ENCODE measurements at places on chromosomes 12 and 14.
A peak's percentile ranks its signal among the peaks of the same experiment; 100 is the strongest.

DNA sequence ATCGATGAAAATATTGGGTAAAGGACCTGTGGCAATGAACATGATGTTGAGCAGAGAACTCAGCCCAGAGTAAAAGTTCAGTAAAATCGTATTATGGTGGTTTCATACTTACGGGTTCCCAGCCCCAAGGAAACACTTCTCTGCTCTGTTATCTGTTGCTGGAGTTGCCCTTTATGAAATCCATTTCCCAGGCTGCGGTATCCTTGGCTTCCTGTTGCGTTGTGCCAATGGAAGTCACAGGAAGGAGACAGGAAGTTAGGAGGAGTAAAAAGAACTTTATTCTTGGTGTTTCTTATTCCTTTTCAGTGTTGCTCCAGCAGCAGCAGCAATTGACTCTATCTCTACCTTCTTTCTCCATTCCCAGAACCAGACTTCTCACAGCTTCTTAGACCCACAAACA, 965.2 kb downstream of the VRK1 start:
- DNase-seq: no peak

GRCh38 chr12:80017261-80017870, 82.0 kb upstream of the OTOGL start:
- DNase-seq: no peak

DNA sequence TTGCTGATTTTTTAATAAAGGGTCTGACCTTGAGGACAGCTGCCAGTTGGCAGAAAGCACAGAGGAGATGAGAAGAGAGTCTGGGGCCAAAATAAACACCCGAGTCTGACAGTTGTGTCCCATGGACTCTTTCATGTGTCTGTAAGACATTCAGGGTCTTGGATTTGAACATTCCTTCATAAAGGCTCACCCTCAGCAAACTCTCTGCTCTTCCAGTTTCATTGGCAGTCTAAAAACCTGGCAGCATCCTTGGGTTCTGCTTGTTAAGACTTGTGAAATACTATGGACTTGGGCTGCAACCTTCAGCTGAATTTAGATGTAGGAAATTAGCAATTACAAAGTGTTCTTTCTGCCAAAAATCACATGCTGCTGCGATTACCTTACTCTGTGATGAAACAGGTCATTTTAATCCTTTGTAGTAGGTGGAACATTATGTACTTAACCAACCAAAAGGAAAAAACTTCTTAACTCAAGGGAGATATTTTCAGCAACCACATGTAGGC, 32.0 kb upstream of the LMNTD1 start:
- DNase-seq: no peak

- no peak for DNase-seq
Observed at GRCh38 chr14:72574715-72575114, 319.2 kb downstream of the DPF3 start.

DNA sequence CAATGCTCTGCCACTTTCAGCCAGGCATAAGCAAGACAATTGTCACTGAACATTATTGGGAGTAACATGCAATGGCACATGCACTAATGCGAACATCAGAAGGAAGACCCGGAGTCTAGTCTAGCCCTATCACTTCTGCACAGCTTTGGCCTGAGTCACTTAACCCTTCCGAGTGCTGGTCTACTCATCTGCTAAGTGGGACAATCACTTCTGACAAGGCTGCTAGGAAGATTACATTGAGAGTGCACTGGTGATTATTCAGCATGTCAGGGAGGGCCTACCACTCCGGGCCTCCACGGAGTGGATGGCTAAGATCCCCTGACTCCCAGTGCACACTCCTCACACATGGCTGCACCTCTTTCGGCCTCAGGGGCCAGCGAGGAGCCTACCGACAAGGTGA, 240.9 kb downstream of the DPF3 start:
- DNase-seq: no peak

DNA sequence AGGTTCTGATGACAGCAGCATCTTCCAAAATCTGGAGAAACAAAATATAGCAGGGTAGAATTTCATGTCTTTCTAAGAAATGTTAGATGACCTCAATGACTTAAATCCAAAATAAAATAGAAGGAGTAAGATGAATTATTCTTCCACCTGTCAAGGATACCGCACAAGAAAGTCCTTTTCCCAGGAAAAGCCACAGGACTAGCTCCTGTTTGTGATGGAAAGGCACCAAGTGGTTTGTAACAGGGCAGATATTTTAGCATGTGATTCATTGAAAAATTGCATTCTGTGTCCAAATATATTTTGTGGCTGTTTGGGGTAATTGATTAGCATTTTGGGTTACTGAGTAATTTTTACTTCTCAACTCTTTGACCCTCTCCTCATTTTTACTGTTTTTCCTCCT, 2.7 kb downstream of the CD163L1 start:
- no peak for DNase-seq

DNA sequence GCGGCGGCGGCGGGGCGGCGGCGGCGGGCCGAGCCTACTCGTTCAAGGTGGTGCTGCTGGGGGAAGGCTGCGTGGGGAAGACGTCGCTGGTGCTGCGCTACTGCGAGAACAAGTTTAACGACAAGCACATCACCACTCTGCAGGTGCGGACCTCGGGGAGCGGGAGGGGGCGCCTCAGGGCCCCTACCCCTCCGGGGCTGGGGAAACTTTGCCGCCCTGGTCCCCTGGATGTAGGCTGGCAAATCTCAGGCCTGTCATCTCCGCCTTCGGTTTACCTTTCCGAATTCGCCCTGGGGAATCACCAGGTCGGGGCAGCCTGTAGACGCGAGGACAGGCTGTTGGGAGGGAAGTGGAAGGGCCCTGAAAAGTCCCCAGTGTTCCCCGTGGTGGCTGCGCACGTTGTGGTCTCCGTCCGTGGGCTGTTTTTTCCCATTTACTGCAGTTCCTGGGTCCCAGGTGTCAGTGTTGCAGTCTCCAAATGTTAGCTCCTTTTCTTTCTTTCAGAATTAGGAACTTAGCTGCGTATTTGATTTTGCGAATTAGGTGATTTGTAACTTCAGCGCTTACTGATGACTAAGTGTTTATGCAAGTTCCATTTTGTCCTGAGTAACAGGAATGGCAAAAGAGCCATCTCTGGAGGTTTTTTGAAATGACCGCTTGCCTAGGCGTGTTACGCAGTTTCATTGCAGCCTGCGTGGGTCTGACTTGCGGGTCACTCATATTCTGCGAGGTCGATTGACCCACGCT, 656 bp downstream of the RAB21 start:
- peak; percentile 54 for DNase-seq

- no peak for DNase-seq
Observed at GRCh38 chr14:94343238-94344005, 20.3 kb upstream of the SERPINA6 start.

DNA sequence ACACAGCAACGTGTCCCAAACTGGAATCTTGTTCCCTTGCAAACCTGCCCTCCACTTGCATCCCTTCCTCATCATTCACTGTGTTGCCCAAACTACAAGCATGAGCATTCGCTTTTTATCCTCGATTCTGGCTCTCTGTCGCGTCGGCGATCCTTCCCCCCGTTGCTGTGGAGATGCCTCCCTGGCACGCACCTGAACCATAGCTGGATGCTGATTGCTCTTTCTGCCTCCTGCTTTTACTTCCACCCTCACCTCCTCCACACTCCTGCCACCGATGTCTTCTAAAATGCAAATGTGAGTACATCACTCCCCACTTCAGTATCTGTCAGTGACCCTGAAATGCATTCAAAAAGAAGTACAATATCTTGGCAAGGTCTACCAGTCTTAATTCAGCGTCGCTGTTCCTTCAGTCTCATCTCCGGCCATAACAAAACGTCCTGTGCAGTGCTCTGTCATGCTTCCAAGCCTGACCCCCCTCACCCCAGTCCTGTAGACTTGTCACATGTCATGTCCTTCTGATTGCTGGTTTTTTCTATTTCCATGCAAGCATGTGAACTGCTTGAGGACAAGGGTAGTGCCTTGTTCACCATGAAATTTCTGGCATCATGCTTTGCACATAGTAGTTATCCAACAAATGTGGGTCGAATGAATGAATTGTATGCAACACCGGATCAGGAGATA, 2.5 kb upstream of the PPP2R5C start:
- DNase-seq: no peak

GRCh38 chr12:93812626-93813025, 135.5 kb downstream of the CRADD start:
- no peak for DNase-seq

DNA sequence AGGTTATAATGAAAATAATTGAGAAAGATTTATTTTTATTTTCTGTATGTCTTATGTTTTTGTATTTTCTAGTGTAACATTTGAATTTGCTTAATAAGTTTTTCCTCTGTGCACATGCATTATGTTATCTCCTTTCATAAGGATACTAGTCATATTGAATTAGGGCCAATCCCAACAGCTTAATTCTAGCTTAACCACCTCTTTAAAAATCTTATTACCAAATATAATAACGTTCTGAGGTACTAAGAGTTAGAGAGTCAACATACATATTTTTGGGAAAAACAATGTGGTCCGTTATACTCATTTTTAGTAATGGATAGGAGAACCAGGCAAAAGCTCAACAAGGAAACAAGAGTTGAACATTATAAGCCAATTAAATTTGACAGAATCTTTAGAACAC, 845.6 kb upstream of the SEL1L start:
- no peak for DNase-seq

GRCh38 chr12:48192861-48193260, 9.4 kb downstream of the CCDC184 start:
- no peak for DNase-seq

- DNase-seq: no peak
Observed at GRCh38 chr14:81437244-81437643, 37.1 kb upstream of the STON2 start.

DNA sequence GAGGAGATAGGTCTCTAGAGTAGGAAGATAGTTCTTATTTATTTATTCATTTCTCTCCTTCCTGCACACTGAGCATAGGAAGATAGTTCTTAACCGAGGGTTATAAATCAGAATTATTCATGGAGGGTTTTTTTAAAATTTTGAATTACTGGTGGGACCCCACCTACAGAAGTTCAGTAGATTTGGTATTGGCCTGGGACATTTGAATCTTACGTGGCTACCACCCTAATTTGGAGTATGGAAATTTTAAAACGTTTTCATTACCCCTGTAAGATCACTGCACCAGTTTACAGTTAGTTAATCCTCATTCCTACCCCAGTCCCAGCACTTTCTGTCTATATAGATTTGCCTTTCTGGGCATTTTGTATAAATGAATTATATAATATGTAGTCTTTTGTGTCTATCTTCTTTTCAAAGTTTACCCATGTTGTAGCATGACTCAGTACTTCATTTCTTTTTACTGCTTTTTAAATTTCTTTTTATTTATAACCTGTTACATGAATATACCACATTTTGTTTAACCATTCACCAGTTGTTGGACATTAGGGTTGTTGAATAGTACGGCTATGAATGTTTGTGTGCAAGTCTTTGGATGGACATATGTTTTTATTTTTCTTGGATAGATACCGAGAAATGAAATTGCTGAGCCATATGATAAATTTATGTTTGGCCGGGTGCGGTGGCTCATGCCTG, 44.9 kb downstream of the YLPM1 start:
- no peak for DNase-seq

GRCh38 chr12:83801972-83802371, 1110.6 kb downstream of the SLC6A15 start:
- no peak for DNase-seq

DNA sequence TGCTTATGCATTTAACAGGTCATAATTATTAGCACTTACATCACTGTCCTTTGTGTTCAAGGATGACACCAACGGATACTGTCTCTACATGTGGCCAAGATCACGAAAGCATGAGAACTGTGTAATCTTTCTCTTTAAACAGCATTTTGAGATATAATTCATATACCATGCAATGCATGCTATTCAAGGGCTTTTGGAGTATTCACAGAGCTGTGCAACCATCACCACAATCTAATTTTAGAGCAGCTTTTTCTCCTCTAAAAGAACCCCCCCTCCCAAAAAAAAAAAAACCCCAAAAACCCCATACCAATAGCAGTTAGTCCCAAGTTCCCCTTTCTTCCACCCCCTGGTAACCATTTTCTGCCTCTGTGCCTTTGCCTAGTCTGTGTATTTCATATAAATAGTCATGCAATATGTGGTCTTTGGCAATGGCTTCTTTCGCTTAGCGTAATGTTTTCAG, 60.6 kb downstream of the SPRING1 start:
- DNase-seq: no peak

- no peak for DNase-seq
Observed at GRCh38 chr14:101853455-101854018, 92.0 kb downstream of the PPP2R5C start.

GRCh38 chr12:98593351-98594049, at the start of gene SLC25A3:
TSS of gene SLC25A3 (plus strand) at chr12:98593686. CDS start at chr12:98593979, 293 bp downstream.
- peak; percentile 90 for DNase-seq

- DNase-seq: no peak
Observed at GRCh38 chr12:81729781-81730180, 29.4 kb downstream of the PPFIA2 start.

DNA sequence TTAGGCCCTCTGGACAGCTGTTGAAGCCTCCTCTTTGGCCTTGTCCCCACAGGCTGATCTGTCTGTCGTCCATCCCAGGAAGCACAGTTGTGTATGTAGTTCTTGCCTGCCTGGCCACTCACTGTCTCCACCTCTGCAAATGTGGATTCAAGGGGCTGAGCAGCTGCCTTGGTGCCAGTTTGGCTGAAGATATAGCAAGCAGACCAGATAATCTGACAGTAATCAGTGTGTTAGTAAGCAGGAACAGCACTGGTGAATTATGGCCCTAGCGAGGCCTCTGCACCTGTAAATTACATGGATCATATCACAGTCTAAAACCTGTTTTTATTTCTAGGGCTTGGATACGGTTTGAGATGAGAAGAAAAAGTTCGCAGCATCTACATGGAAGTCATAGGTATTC, 282.5 kb upstream of the NOS1 start:
- no peak for DNase-seq

- no peak for DNase-seq
Observed at GRCh38 chr12:49244176-49244575, 20.7 kb upstream of the TUBA1C start.

GRCh38 chr12:95411466-95411865, 62.5 kb upstream of the METAP2 start:
- DNase-seq: no peak

DNA sequence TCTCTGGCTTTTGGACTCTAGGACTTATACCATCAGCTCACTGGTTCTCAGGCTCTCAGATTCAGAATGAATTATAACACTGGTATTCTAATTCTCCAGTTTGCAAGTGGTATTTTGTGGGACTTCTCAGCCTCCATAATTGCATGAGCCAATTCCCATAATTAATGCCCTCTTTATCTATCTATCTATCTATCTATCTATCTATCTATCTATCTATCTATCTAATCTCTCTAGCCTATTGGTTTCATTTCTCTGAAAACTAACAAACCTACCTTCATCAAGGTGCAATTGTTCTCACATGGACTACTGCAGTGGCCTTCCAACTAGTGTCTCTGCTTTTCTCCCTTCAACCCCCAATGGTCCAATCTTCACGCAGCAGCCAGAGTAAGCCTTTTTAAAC, 507.4 kb downstream of the ETNK1 start:
- DNase-seq: no peak

DNA sequence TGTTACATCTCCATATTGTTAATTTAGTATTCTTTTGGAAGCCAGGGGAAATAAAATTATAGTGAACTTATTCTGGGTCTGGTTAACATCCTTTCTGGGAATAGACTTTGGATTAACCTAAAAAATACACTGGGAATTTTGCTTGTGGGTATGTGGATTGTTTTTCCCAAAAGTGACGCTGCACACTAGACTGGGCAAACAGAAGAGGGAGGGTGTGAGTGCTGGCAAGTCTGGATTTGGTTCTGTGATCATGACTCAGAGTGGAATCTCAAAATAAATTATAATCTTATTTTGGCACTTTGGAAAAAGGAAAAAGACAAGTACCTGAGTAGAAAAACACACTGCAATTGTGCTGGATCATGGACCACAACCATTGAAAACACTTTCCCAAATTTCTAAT, 15.2 kb upstream of the LUM start:
- DNase-seq: no peak

All from effector CD8-positive, alpha-beta T cell (primary cell).